ENCODE measurements at places on chromosomes 1 and 21. TPM values are rescaled to one million over a fixed set of nuclear protein-coding genes. Genes with fewer than 3 reads are reported as not detected.

Gene KRTAP10-12
- not detected for polyA plus RNA-seq

Gene ANKRD34A
- 1.9 TPM for polyA plus RNA-seq

Gene LCK
- polyA plus RNA-seq, result not detected

Gene RGS13
- polyA plus RNA-seq, result not detected

All from IMR-90 (cell line).